GM04504 (cell line): ENCODE measurements at places on chromosomes 2 and 18.

GRCh38 chr2:100321179-100321865, 979 bp downstream of the LONRF2 start:
- no peak for DNase-seq

DNA sequence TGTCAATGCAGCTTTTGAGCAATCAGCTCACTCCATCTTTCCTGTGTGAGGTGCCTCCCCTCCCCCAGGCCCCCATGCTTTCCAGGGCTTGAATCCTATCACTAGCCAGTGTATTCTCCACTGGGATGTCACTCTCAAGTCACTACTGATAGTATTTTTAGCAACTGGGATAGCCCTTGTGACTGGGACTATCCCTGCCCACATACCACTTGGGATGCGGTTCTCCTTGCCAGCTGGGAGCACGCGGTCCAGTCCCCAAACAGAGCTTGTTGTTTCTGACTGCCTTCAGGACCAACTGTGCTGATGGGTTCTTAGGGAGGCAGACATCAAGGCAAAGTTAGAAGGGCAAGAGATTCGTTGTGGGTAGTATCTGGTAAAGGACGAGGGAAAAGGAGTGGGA, 134.9 kb downstream of the FAM161A start:
- DNase-seq: no peak

DNA sequence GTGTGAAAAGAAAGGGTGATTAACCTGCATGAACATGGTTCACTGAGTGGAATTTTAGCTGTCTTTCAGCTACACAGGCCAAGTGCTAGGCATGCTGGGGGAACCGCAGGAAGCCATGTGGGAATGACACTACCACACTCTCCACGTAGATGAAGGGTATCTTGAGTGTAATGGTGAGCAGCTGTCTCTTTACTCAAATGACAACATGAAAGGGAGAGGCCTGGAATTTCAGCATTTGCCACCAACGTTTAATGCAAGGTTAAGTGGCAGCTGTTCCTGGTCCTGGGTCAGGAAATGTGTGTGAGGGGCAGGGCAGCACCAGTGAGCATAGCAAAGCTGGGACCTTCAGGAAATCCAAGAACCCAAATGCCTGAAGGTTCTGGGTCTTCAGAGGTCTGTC, 588.4 kb downstream of the SLC4A3 start:
- no peak for DNase-seq

GRCh38 chr2:219155054-219155644, 5.5 kb downstream of the NHEJ1 start:
- no peak for DNase-seq
